ENCODE measurements at places on chromosomes 7 and 10.
A peak's percentile ranks its signal among the peaks of the same experiment; 100 is the strongest.

DNA sequence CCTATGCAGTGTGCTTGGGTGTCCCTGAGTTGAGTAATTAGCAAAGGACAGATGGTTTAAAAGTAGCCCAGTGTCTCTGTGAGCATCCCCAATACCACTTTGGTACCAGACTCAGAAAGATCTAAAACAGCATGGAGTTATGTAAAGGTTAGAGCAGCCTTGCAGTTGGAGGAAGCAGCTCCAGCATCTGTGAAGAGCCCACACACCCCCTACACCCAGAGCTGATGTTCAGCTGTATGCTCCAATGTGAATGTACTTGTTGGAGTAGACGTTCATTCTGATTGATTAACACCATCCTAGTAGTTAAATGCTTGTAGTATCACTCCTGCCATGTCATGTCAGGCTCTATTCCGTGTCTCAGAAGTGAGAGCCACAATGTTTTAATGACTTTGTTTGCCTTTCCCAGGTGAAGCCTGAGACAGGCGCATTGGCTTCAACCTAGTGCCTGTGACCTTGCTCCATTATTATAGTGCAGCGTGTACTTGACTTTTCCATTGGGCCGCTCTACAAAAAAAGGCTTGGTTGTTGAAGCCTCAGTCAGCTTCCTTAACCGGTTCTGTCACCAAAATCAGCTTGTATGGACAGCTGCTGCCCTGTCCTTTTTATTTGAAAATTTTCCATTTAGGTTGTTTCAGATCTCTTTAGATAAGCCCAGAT, 154.2 kb downstream of the LCOR start:
- no peak for DNase-seq

GRCh38 chr10:3897156-3897555, 112.1 kb upstream of the KLF6 start:
- DNase-seq: no peak

- peak; percentile 51 for DNase-seq
Observed at GRCh38 chr7:116180302-116180701, 30.0 kb upstream of the TES start.

- DNase-seq: no peak
Observed at GRCh38 chr7:50962281-50962883, 179.7 kb upstream of the GRB10 start.

DNA sequence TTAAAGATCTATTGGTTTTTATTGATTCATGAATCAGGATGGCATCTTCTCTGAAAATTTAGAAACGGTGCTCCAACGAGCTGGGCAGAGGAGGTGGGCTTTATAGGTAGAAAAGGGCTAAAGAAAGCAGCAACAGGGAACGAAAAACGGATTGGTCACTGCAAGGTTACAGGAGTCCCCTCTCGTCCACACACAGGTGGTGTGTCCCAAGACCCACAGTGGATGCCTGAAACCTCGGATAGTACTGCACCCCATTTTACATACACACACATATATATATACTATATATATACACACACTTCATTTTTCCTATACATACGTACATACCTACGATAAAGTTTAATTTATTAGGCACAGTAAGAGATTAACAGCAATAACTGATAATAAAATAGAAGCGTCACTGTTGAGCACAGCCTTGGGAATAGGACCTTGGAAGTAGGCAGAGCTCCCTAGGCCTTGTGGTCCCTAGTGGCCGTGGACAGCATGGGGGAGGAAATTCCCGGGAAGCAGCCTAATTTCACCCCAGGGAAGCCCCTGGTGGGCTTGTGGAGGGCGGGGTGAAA, 737 bp upstream of the NUB1 start:
- DNase-seq: no peak

DNA sequence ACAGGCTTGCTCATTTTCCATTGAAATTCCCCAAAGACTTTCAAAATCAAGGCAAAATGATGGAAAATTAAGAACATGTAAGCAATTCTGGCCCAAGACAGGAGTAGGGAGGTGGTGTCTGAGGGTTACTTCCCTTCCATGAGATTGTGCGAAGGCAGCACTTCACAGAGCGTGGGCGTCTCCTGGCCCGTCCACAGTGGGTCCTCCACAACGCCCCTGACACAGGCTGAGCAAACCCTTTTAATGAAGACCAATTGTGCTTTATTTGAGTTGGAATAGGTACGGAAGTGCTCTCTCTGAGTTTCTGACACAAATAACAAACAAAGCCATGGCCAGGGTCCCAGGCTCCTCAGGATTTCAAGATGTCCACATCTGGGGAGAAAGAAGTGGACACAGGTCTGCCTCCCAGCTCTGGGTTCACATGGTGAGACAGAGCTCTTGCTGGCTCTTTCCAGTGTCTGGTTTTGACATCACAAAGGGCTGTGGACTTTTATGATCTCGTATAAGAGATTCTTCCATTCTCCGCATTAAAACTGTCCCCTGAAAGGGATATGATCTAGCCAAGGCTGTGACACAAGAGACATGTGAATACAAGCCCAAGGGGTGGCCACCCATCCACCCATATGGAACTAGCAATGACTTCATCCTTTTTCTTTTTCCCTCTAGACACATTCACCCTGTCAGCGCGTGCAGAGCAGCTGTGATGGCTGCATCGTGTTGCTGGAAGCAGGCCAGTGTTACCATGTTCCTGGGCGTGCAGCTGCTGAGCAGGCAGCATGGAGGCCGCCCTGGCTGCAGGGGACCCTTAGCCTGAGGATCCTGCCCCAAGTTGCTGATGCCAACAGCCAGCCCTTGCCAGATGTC, 145.6 kb downstream of the ADAM12 start:
- DNase-seq: no peak

- DNase-seq: no peak
Observed at GRCh38 chr7:102845346-102845745, 67.5 kb upstream of the LRRC17 start.

- DNase-seq: no peak
Observed at GRCh38 chr7:1951159-1951536, 281.1 kb downstream of the ELFN1 start.

DNA sequence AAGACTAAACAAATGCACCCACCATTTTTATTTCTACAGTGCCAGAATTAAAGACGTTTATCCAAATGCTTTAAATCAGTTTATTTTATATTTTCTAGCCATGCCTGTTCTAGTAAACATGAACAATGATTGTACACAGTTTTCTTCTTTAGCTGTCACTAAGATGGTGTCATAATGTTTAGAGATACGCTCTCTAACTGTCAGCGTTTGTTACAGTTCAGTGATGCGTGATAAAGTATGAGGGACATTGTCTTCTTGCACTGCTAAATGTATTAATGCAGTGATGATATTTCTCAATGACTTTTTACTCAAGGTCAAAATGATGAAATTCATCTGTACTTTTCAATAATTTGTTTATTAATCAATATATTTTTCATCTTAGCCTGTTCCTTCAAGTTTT, 513.6 kb downstream of the ATRNL1 start:
- no peak for DNase-seq

DNA sequence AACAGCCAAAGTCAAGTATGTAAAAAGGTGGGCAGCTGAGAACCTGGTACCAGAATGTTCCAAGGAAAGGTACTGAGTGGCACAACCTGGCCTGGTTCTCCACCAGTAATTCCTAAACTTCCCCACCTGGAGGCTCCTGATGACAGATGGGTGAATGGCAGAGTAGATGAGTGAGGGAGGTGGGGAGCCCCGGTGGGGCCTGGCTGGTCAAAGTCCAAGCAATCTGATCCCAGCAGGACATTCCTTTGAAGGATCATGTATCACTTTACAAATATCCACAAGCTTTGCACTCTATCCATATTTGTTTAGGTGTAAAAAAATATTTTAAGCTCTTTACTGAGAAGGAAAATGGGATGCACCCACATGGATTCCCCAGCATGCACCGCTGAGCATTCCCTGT, 250.2 kb downstream of the DPP6 start:
- no peak for DNase-seq

DNA sequence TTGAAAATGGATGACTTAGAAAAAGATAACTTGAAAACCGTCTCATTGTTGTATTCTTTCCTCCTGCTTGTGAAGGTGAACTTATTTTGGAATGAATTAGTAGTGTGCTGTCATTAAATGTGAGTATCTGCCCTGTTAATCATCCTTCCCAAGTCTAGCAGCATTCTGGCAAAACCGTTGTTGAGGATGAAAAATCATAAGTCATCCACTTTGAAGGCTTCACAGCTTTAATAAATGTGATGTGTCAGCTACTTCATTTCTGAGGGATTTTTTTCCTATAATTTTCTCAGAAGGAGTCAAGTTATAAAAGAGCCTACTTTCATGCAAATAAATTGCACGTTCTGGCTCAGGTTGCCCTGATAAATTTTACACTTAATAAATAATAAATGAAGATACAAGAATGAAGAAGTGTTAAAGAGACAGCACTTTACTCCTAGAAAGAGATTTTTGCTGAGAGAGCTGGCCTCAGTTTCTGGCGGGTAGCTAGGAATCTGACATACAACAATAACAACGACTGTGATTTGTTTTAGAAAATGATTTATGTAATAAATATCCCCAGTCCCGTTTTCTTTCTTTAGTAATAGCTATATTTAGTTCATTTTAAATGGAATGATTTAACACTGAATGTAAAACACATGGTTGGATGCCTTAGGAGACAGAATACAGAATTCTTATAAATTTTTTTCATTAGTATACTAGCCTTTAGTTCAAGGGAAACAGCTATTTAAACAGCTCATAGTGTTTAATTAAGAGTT, 516.5 kb upstream of the KLF6 start:
- no peak for DNase-seq

DNA sequence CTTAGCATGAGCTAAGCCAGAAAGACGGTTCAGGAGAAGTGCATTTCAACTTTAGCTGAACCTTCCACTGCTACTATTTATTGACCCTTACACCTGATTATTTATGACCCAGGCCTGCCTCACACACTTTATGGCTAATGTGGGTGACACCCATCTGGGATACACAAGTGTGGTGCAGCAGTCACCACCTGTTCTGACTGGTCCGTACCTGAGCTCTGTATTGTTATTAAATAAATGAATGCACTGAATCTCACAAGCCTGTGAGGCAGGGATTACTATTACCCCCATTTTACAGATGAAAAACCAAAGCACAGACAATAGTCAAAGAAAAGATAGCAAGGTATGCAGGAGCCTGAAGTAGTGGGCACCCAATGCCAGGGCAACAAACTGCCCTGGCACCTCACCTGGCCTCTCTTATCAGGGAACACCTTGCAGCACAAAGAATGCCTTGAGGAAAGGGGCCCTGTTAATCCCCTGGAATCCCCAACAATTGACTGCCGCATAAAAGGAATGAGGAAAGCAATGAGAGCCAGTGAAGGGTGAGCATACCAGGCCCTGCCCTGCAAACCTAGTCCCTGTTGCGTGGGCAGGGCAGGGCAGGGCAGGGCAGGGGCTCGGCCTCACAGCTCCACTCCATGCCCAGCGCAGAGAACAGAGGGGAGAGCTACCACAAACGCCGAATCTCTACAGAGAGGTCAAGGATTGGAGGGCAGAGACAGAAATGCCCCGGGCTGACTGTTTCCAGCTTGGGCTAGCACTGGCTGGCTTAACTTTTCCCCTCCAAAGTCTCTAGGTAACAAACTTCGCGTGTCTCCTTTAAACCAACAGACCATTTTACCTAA, 1.3 kb downstream of the ANXA11 start:
- no peak for DNase-seq

Measured in T-helper 2 cell (primary cell).